HAP-1 (cell line): ENCODE measurements at places on chromosomes 11 and 22.

- no peak for DNase-seq
Measured at GRCh38 chr22:25492162-25492561, 72.3 kb upstream of the GRK3 start.

GRCh38 chr11:118171269-118172062, 5.0 kb downstream of the SCN2B start:
- DNase-seq = peak; percentile 30

DNA sequence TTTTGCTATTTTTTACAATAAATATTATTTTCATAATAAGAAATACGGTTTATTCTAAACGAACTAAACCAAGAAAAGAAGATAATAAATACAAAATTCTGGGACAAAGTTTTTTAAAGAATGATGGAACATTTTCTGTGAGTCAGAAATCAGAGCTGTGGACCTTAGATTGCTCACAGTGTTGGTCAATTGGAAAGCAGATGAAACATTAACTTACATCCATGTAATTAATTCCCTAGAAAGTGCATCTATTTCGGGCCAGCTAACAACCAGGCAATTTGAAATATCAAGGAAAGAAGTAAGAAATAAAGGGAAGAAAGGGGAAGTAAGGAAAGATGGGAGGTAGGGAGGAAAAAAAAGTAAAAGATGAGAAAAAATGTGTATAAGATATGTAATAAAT, 1569.8 kb upstream of the TENM4 start:
- DNase-seq = no peak

- no peak for DNase-seq
Measured at GRCh38 chr11:47000033-47000432, 63.5 kb downstream of the CSTPP1 start.

- DNase-seq = peak; percentile 27
Measured at GRCh38 chr22:50274311-50274710, 4.1 kb upstream of the MAPK11 start.

- DNase-seq = no peak
Measured at GRCh38 chr11:297586-298405, 1.5 kb downstream of the IFITM5 start.

DNA sequence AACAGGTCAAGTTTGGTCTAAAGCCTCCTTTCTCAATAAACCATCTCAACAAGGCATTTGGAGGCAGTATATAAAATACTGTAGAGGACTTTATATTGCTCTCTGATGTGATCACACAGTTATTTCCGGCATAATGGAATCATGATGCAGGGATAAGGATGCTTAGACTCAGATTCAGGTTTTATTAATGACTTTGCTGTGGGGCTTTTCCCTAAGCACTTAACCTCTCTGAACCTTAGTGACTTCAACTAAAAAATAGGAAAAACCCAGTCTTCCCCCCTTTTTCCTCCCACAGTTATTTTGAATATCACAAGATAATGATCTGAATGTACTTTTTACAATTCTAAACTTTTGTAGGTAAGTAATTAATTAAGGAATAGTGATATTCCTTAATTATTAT, 94.8 kb upstream of the TENM4 start:
- DNase-seq = no peak

- no peak for DNase-seq
Measured at GRCh38 chr22:24285245-24285644, 14.6 kb downstream of the SPECC1L start.

DNA sequence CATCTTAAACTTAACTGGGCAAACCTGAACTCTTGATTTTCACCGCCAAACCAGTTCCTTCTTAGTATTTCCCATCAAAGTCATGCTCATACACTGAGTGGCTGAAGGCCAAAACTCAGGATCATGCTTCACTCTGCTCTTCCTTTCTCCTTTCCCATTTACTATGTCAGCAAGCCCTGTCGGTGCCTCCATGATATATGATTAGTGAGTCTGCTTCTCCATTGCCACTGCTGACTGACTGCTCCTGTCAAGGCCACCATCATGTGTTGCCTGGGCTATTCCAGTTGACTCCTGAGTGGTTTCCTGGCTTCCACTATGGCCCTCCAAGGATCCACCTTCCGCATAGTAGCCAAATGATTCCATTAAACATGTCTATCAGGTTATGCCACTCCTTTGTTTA, 42.8 kb upstream of the AMPD3 start:
- no peak for DNase-seq

DNA sequence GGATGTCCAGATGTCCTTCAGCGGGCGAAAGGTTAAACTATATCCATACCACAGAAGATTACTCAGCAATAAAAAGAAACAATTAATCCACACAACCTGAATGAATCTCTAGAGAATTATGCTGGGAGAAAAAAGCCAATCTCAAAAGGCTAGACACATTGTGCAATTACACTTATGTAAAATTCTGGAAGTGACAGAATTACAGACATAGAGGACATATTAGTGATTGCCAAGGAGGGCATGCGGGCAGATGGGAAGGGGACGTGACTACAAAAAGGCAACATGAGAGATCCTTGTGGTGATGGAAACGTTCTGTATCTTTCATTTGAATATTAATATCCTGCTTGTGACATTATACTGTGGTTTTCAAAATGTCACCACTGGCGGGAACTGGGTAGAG, 103.5 kb upstream of the BMAL1 start:
- DNase-seq = no peak

- no peak for DNase-seq
Measured at GRCh38 chr11:115912484-115912945, 408.3 kb upstream of the CADM1 start.

- DNase-seq = no peak
Measured at GRCh38 chr22:23892706-23893105, 1.5 kb upstream of the MIF start.

DNA sequence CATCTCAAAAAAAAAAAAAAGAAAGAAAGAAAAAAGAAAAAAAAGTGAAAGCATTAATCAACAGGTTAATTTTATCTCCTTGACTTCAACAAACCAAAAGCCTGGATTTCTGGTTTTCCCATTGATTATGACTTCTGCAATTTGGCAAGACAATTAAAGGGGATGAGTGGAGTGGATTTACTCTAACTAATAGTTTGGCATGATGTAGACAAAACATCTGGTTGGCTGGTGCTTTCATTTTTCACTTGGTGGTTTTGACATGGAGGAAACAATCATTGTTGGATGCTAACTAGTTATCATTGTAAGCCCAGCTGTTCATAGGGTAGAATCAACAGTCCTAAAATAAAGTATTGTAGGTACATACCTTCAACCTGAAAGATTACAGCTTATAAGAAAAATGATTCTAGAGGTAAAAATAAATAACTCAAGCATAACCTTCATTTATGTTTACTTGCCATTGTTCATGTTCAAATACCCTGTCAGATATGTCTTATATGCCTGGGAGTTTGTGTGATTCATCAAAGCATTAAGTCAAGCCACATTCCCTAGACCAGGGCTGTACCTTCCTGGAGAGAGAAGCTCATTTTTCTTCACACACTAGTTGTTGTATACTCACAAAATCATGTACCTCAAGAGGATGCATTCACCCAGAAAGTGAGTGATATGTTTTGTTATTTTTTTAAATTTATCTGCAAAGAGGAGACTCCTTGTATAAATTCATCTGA, 15.1 kb downstream of the FIBIN start:
- no peak for DNase-seq

DNA sequence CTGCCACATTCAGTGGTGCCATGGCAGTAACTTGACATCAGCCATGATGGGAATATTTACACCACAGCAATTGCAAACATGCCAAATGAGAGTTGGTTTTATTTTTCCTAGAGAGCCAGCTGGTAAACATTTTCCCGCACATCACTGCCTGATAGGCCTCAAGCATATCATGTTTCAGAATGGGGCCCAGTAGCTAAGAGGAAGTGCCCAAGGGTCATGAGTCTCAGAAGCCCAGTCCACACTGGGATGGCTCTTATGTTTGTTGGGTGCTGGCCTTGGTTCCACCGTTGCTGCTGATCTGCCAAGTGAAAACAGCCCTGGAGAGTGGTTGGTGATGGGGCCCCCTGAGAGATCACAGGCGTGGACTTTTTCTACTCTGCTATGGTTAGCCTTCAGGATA, 64.3 kb upstream of the NAV2 start:
- DNase-seq = no peak

- peak; percentile 81 for DNase-seq
Measured at GRCh38 chr22:17120281-17120680, 879 bp downstream of the TMEM121B start.

GRCh38 chr22:27541836-27542235, 259.7 kb downstream of the MN1 start:
- DNase-seq = no peak

DNA sequence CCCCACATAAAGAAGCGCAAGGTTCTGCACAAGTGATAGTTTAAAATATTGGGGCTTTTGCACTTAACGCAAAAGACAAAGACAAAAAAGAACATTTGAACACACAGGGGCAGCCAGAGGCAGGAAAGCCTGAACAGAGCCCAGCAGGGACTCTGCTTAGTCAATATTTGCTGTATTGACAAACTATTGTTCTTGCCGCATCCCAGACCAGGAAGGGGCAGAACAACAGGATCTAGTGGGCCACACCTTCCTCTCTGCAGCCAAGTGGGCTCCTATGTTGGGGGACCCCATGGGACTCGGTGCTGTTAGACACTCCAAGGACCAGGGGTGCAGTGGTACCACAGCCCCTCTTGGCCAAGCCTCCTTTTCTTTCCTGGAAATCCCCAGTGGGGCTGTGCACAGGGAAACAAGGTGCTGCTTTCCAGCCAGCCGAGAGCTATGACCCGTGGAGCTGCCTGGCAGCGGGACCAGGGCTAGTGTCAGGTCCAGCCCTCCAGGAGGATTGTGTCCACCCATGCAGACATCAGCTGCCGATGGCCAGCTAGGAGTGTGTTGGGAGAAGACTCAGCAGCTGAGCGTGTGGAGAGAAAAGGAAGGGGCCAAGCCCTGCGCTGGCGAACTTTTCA, 43.3 kb upstream of the ANO1 start:
- no peak for DNase-seq

GRCh38 chr11:125314276-125315078, 149.9 kb downstream of the PKNOX2 start:
- DNase-seq = no peak

- no peak for DNase-seq
Measured at GRCh38 chr11:87462171-87462570, 424.4 kb downstream of the TMEM135 start.

GRCh38 chr11:119338318-119338890, 2.3 kb downstream of the C1QTNF5 start:
- peak; percentile 62 for DNase-seq

DNA sequence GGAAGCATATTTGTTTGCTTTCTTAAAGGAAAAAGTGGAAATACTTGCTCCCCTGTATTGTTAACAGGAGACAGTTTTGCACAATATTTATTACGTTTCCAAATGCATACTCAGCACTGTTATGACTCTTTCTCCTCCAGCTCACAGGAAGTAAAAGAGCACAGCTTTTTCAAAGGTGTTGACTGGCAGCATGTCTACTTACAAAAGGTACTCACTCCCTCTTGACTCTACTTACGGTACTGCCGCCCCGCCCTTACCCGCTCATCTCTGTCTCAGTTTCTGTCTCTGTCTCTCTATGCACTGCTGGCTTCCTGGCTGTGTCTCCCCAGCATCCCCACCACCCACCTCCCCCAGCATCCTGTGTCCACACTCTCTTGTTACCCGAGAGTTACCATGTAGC, 32.2 kb upstream of the MYO18B start:
- no peak for DNase-seq

- no peak for DNase-seq
Measured at GRCh38 chr11:9893474-9893873, 229.6 kb downstream of the SWAP70 start.

DNA sequence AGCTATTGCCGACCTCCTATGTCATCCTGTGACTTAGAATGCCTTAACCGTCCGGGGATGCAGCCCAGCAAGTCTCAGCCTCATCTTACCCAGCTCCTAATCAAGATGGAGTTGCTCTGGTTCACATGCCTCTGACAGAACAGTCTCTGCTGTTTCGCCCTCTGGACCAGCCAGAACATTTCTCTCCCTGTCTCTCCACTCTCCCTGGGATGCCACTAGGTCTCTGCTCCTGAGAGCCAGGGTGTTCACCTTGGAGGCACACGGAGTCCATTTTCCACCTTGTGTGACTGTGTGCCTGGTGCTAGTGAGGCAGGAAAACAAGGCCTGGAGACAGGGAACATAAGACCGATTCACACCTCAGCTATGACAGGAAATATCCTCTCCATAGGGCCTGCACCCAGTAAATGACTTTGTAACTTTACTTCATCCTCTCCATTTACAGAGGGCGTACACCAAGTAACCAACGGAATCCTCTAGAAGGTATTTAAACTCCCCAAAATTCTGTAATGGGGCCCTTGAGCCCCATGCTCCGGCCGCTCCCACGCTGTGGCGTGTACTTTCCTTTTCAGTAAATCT, 16.8 kb upstream of the B4GALNT4 start:
- DNase-seq = no peak

- DNase-seq = no peak
Measured at GRCh38 chr22:29722587-29722986, 2.8 kb downstream of the CABP7 start.

- no peak for DNase-seq
Measured at GRCh38 chr11:96715208-96715607, 325.4 kb downstream of the JRKL start.

DNA sequence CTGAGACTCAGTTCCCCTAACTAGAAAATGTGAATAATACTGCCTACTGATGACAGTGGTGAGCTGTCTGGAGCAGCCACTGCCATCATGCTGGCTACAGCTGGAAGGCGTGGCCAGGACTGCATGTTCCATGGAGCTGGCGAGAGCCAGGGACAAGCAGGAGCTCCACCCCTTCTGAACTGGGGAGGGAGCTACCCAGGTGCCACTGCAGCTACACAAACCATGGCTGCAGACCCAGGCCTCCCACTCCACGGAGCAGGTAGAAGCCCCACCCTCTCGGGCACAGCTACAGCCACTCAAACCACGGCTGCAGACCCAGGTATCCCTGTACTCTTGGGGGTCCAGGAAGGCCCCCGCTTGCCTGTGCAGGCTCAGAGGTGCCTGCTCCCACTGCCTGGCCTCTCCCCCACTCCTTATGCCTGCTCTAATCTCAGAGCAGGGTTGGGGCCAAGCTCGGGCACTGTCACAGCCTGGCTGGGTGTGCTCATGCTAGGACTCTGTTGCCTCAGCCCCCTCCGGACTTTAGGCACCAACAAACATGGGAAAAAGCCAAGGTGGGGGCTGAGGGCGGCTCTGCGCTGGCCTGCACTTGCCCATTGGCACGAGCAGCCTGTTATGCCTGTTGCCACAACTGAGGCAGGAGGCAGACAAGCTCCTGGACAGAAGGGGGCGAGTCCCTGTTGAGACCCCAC, 51.7 kb downstream of the RAB30 start:
- no peak for DNase-seq
